ENCODE measurements at places on chromosomes 6 and 20.

- DNase-seq: no peak
These were observed 117.9 kb downstream of the CDH4 start for GRCh38 chr20:61369731-61370520.

DNA sequence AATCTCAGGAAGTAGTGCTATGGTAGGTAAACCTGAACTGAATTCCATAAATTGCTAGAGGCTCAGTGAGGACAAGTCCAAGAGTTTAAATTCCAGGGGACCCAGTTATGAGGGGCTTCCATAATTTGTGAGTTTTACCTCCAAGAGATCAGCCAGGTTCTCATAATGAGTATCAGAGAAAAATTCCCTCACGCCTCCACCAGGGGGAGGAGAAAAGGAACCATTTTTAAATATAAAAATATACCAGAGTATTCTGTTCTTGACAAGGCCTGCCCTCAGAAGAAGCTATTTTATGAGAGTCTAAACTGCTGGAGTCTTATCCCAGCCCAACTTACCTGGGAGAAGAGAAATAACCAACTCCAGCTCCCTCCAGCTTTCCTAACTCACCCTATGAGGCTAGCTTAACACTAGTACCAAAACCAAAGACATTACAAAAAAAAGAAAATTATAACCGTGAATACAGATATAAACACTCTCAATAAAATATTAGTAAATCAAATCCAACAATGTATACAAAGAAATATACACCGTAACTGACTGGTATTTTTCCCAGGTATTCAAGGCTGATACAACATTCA lies 158.7 kb downstream of the TFAP2A start:
- DNase-seq: no peak

DNA sequence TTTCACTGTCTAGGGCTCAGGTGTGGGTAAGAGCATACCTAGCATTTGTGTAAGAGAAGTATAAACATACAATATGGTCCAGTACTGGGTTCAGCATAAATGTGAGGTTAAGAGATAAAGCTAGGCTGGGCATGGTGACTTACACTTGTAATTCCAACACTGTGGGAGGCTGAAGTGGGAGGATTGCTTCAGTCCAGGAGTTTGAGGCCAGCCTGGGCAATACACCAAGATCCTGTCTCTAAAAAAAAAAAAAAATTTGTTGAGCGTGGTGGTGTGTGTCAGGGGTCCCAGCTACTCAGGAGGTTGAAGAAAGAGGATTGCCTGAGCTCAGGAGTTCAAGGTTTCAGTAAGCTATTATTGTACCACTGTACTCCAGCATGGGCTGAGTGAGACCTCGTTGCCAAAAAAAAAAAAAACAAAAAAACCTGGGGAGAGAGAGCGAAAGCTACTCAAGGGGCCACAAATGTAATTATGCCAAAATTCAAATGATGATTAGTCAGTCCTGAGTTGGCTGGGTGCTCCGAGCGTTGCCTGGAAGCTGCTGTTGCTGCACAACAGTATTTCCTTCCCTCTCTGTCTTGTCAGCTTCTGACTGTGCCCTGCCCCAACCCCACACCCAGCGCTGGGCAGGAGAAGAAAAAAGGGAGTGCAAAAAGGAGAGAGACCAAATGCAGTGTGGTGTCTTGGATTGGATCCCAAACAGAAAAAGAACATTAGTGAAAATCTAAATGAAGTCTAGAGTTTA lies 24.0 kb downstream of the CMTR1 start:
- DNase-seq: no peak

DNA sequence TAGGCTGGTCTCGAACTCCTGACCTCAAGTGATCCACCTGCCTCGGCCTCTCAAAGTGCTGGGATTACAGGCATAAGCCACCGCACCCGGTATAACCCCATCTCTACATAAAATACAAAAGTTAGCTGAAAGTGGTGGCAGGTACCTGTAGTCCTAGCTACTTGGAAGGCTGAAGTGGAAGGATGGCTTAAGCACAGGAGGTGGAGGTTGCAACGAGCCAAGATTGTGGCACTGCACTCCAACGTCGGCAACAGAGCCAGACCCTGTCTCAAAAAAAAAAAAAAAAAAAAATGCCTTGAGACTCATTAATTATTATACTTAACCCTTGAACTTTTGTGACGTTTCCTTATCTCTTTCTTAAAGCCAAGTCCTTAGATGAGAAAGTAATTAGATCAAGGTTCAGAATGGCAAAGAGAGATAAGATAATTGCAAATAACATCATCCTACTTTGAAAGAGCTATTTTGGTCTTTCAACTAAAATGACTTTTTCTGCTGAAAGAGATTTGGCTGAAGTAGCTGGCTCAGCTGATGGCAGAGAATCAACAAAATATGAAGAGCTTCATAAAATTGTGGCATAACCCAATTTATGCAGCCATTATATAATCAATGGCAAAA lies 4.7 kb upstream of the SHLD1 start:
- DNase-seq: no peak

GRCh38 chr6:139282684-139283083 lies 9.1 kb downstream of the TXLNB start:
- no peak for DNase-seq

DNA sequence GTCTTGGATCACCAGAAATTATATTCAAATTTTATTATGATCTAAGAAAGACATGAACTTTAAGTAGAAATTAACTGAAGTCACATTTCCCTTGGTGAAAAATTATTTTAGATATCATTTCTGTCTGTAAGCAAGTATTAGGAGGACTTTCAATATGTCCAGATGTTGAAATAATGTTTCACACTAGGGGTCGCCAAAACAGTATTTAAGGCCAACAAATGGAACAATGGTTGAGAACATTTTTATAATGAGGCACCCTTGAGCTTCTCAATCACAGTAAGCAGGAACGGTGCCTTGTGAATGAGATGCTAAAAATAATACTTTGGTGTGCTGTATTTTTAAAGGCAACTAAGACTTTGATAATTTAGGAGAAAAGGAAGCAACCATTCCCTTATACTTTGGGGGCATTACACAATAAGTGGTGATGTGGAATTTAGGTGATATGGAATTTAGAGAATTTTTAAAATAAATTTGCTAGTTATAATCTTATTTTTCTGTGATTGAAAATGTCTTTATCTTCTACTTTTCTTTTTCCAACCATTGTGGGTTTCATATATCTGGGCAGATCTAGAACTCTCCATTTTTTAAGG lies 9.6 kb upstream of the SF3B5 start:
- no peak for DNase-seq

- DNase-seq: no peak
These were observed 29.8 kb downstream of the PLCG1 start for GRCh38 chr20:41167118-41167470.

- DNase-seq: no peak
These were observed 48.2 kb upstream of the RALY start for GRCh38 chr20:33945391-33946081.

DNA sequence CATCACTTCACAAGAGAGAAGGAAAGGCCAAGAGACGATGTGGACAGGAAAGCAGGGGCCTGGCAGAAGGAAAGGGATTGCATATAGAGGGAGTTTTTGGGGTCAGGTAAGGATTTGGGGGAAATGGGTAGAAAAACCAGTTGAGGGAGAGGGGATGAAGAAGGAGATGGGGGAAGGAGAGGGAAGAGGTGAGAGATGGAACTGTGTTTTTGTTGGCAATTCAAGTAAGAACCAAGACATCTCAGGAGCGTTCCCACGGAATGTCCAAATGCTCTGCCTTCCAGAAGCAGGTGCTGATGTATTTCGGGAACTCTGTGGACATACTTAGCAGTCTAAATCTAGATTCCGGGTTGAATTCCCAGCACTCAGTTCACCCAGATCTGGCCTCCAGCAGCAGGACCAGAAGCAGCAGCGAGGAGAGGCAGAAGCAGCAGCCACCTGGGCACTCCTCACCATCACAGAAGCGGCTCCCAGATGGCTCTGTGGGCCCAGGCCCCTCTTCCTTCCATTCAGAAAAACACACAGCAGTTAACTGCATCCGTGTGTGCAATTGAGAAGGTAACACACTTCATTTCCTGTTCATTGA lies 88.8 kb downstream of the DZANK1 start:
- no peak for DNase-seq

- no peak for DNase-seq
These were observed 13.6 kb upstream of the SH3BGRL2 start for GRCh38 chr6:79617518-79617941.

GRCh38 chr6:101534821-101535220 lies 141.3 kb downstream of the GRIK2 start:
- no peak for DNase-seq

GRCh38 chr20:6074145-6074561 lies 20.3 kb upstream of the LRRN4 start:
- no peak for DNase-seq

- DNase-seq: no peak
These were observed 94.0 kb downstream of the CD83 start for GRCh38 chr6:14211562-14211942.

DNA sequence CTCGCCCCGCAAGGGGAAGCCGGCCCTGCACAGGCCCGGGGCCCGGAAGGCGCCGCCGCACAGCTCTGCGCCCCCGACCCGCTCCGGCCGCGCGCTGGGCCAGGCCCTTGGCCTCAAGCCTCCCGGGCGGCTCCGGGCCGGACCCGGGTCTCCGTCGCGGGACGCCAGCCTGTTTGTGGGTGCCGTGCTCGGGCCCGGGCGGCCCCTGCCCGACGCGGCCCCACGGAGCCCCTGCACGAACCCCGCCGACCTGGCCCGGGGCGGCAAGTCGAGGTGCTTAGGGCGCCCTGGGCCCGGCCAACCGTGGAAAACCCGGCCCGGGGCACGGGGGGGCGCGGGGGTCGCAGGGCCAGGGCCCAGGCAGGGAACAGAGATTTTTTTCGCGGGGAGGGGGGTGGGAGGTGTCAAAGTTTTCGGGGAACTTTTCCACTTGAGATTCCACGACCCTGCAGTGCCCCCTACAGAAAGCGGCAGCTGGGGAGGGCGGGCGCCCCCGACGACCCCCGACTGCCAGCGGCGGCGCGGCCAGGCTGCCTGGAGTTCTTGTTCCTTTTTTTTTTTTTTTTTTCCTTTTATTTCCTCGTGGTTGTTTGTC lies 805 bp upstream of the STX16 start:
- no peak for DNase-seq

- no peak for DNase-seq
These were observed 79.8 kb upstream of the ARID1B start for GRCh38 chr6:156697225-156697830.

DNA sequence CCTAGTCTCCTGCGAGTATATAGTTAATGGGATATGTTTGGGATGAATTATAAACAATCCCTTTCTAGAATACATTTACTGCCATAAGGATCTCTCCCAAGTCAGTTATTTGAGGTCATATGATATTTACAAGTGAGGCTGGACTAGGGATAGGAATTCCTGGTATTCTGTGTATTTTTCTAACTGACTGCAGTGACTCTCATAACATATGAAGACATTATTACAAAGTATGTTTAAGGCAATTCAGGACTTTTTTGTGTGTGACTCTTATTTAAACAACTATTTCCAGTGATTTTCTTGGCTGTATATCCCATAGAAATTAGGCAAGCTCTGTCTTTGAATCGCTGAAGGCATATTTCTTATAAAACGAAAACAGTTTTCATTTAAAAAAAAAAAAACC lies 18.4 kb upstream of the TNFAIP3 start:
- no peak for DNase-seq

DNA sequence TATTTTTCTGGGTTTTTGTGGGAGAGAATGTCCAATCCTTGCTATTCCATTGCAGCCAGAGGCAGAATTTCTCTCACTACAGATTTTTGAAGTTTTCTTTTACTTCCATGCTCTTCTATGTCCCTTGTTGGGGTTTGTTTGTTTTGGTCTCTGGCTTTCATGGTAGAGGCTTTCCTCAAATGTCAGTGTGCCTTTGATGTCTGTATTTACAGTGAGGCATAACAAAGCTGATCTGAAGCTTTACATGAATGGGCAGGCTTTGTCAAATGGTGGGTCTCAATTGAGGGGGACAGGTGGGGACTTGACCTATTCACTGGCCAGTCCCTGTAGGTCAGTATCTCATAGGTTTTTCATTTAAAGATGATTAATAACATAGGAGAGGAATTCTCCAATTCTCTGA lies 8.6 kb upstream of the CARMIL1 start:
- DNase-seq: no peak

DNA sequence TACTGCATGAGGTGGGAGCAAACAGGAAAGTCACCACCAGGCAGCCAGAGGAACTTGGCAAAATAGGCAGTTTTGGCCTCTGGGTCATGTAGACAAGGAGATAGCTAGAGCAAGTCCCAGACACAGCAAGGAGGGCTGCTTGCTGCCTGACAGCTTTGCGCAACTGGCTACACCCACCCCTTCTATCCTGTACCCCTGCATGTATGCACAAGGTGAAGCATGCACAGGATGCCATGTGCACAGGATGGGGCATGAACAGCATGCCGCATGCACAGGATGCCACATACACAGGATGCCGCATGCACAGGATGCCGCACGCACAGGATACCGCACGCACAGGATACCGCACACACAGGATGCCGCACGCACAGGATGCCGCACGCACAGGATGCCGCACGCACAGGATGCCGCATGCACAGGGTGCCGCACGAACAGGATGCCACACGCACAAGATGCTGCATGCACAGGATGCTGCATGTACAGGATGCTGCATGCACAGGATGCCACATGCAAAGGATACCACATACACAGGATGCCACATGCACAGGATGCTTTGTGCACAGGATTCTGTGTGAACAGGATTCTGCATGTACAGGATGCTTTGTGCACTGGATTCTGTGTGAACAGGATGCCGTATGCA lies 104.9 kb upstream of the IYD start:
- DNase-seq: no peak

- no peak for DNase-seq
These were observed 155.3 kb upstream of the ZNF217 start for GRCh38 chr20:53748821-53749421.

GRCh38 chr20:23254034-23254433 lies 96.6 kb upstream of the NXT1 start:
- DNase-seq: no peak

GRCh38 chr6:74357321-74357720 lies 661.3 kb downstream of the CD109 start:
- DNase-seq: no peak

- no peak for DNase-seq
These were observed 380.9 kb upstream of the RGS17 start for GRCh38 chr6:153511896-153512496.

DNA sequence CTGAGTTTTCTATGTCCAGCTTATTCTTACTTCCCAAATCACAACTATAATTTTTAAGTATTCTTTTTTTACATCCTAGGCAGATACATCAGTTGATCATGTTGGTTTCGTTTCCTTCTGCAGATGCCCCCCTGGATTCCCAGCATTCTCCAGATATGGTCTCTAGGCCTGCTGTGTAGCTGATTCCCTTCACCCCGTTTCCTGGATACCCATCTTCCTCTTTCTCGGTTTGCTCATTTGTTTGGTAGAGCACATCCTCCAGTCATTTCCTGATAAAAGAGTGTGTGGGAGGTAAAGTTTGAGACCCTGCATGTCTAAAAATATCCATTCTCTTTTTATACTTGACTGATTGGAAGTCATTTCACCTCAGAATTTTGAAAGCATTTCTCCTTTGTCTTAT lies 66.4 kb downstream of the ANKS1A start:
- no peak for DNase-seq

DNA sequence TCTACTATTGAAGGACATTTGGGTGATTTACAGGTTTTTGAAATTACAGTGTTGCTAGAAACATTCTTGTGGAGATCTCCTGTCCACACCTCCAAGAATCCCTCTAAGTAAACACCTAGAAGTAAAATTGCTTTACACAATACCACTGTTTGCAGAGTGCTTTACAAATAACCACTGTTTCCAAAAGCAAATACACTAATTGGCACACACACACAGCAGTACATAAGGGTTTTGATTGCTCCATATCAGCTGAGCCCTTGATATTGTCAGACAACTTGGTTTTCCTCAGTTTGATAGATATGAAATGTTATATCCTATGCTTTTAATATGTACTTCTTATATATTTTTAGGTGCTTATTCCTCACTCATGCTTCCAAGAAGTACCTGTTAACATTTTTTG lies 6.3 kb downstream of the HMGN4 start:
- no peak for DNase-seq

Data from SHP77 treated with DMSO at 0.1 percent for 48 hours (cell line).